ENCODE measurements at places on chromosomes 12 and 14.

DNA sequence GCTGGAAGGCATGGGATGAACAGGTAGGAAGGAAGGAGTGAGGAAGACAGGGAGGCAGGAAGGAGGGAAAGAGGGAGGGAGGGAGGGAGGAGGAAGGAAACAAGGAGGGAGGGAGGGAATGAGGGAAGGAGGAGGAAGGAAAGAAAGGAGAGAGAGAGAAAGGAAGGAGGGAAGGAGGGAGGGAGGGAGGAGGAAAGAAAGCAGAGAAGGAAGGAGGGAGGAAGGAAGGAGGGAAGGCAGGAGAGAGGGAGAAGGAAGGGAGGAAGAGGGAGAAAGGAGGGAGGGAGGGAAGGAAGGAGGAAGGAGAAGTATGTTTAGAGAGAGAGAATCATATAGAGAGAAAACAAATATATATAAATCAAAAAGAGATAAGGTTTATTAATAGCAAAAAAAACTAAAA is 175.9 kb upstream of the FOXN3 start:
- DNase-seq, result no peak

- DNase-seq, result no peak
These were observed 1.0 kb downstream of the IGFBP6 start for GRCh38 chr12:53098354-53098981.

- DNase-seq, result no peak
These were observed 5.8 kb downstream of the KERA start for GRCh38 chr12:91052026-91052425.

DNA sequence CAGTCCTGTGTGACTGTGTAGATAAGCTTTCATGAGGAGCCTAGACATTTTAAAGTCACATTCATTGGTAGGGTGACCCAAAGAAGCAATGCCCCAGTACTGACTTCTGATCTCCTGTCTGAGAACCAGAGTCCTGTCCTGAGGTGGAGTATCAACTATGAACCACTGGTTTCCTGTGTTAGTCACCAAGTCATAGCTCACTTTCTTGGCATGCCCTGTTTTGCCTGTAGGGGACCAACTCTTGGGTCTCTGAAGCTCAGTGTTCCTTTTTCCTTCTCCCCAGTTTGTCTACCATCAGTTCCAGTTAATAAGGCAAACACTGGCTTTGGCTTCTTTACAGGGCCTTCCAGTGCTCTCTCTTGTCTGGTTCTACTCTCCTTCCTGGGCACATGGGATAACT is 97.4 kb downstream of the C12orf75 start:
- DNase-seq, result no peak

DNA sequence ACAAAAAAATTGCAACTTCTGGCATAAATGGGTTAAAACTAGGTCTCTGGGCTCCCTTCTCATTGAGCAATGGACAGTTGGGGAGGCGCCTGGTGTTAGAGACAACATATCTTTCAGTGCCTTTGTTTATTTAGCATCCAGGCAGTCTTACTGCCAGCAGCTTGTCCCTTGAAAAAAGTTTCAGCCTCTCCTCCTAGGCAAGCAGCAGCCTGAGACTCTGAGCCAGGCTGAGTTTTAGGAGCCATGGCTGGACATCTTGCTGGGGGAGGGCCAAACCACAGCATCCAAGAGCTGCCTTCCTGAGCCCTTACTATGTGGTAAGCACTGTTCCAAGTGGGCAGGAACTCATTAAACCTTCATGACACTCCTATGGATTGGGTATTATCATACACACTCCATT is 10.1 kb upstream of the JDP2 start:
- DNase-seq, result no peak
